ENCODE measurements at places on chromosomes 7 and 10.

DNA sequence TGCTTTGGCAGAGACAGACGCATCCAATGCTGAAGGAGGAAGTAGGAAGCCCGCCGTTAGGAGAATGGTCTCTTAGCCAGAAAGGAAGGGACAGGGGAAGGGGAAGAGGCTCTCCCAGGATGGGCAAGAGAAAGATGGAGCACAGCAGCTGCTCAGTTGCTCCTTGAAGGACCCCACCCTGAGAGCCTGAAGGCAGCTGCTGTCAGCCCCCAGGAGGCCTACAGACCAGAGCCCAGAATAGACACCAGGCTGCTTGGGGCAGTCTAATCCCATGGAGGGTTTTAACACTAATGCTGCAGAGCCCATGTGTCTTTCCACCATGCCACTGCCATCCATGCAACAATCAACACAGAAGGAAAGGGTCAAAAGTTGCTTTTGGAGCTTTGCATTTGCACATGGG is 3.5 kb upstream of the C7orf33 start:
- DNase-seq: no peak

- no peak for DNase-seq
These were observed 202.2 kb downstream of the SNX10 start for GRCh38 chr7:26493737-26494428.

GRCh38 chr7:1825897-1826741 is 156.0 kb downstream of the ELFN1 start:
- DNase-seq: no peak

- no peak for DNase-seq
These were observed 4.0 kb upstream of the FAM53B start for GRCh38 chr10:124748166-124748565.

- DNase-seq: no peak
These were observed 799.7 kb upstream of the IGFBP3 start for GRCh38 chr7:46720761-46721160.
